ENCODE measurements at places on chromosomes 2 and 18.

- no peak for DNase-seq
These were observed 115.1 kb downstream of the CYP26B1 start for GRCh38 chr2:72032481-72033041.

- no peak for DNase-seq
These were observed 49.1 kb upstream of the ZNF638 start for GRCh38 chr2:71282493-71282892.

- peak; percentile 65 for DNase-seq
These were observed 114.8 kb downstream of the PLB1 start for GRCh38 chr2:28610583-28611201.

DNA sequence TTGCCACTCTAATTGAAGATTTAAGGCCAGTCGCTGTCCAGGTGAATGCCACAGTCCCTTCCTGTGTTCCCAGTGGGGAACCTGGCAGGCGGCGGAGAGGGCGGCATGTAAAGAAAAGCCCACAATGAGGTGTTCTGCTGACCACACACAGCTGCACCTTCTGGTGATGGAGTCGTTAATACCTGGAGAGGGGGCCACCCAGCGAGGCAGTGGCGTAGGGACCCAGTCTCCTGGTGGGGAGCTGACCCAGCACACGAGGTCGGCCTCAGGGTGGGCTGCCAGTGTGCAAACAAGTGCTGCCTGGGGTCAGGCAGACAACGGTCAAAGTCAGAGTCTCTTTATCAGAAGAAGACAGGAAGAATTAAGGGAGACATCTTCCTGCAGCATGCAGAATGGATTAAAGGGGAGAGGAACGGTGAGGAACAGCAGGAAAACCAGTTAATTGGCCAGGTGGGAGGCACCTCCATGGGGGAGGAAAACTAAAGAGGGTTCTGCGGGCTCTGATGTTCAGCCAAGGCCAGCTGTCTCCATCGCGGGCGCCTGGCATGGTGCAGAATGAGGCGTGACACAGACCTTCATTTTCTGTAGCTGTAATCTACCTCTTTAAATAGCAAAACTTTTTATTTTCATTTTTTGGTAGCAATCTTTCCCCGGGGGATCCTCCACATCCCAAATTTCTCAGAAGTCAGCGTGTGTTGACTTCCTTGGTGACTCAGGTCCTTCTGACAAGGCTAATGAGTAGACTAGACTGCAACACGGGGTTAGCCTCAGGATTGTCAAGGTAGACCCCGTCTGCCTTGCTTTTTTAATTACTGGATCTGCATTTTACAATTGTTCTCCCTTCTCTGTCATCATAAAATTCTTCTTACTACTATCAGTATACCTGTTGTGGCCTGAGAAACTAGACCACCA lies 78.3 kb downstream of the SMAD7 start:
- peak; percentile 27 for DNase-seq

- DNase-seq, result peak; percentile 60
These were observed 49.2 kb upstream of the FRZB start for GRCh38 chr2:182915369-182916326.

DNA sequence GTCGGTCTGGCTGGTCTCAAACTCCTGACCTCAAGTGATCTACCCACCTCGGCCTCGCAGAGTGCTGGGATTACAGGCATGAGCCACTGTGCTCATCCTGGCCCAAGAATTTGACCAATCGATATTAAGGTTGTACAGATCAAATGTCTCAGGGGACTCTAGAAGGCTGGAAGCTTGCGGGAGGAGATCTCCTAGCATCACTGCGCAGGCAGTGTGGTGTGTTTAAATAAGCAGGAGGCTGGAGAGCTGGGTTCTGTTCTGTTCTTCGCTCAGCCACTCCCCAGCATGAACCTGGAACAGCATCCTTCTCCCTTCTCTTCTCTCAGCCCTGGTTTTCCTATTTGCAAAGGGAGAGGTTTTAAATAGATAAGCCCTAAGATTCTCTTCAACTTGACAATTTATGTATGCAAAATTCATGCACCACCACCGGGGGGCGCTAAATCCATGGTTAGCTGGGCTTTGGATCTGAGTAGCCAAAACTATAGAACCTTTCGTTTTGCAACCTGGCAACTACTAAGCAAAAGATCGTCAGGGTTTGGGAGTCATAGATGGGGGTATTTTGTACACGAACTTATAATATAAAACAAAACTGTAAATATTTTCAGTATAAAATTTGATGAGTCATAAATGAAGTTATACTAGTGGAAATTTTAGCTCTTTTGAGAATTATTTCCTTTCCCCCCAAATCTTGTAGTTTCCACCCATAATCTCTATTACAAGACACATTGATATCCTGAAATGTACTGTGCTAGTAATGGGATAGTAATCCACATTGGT lies 60.6 kb downstream of the SLC16A14 start:
- peak; percentile 37 for DNase-seq

- no peak for DNase-seq
These were observed 58.5 kb downstream of the ADCY3 start for GRCh38 chr2:24861500-24861899.

GRCh38 chr2:240705204-240705791 lies 13.6 kb downstream of the AQP12A start:
- DNase-seq, result no peak

DNA sequence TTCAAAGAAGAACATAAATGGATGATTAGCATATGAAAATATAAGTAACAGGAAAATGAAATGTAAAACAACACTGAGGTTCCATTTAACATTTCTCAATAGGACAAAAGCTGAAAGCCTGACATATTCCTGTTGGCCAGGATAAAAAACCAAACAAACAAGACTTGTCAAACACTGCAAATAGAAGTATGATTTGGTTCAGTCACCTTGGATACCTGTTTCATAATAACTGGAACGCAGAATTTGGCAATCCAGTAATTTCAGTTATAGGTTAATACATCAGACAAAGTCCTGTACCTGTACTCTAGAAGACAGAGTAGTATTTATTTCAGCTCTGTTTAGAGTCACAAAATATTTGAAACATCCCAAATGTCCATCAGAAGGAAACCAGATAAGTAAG lies 16.5 kb upstream of the EVA1A start:
- no peak for DNase-seq

- no peak for DNase-seq
These were observed 76.0 kb upstream of the ST8SIA5 start for GRCh38 chr18:46832849-46833248.

DNA sequence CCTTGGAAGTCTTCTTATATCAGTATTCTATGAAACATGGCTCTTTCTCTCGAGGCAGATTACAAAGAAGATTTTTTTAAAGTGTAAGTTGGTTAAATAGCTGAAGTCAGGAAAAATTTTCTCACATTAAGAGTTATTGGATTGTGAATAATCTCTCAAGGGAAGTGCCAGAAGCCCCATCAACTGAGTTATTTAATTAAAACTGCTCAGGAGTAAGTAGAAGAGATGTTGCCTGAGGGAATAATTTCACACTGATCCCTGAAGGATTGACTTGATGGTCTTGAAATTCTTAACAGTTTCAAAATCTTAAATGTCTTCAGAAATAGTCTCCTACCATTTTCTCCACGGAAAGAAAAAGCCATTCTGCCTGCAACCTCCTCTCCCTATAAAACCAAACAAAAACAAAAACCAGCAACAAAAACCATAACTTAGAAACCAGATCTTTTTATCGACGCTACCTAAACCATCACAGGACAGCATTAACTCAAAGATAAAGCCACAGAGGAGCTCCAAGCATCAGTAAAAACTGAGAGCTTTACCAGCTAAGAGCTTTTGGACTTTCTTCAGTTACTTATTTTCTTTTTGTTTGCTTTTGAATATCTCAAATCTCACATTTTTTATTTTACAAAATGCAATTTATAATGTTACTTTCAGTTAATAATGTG lies 12.9 kb downstream of the CD226 start:
- DNase-seq, result no peak

GRCh38 chr2:219551441-219552381 lies 7.9 kb downstream of the TMEM198 start:
- no peak for DNase-seq

GRCh38 chr18:48765053-48765452 lies 185.7 kb downstream of the SMAD7 start:
- no peak for DNase-seq

DNA sequence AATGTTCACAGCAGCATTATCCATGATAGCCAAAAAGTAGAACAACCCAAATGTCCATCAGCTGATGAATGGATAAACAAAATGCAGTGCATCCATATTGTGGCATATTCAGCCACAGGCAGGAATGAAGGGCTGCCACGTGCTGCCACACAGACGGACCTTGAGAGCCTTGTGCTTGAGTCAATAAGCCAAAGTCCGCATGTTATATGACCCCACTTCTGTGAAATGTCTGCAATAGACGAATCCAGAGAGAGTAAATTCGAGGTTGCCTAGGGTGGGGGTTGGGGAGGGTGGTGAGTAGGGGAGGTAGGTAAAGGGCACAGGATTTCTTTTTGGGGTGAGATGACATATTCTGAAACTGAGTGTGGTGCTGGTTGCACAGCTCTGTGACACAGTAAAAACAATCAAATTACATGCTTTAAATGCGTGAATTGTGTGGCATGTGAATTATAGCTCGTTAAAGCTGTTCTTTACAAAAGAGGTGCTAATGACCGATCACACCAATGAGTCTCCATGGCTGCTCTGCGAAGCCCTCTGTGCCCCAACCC lies 38.9 kb upstream of the LDLRAD4 start:
- DNase-seq, result no peak

DNA sequence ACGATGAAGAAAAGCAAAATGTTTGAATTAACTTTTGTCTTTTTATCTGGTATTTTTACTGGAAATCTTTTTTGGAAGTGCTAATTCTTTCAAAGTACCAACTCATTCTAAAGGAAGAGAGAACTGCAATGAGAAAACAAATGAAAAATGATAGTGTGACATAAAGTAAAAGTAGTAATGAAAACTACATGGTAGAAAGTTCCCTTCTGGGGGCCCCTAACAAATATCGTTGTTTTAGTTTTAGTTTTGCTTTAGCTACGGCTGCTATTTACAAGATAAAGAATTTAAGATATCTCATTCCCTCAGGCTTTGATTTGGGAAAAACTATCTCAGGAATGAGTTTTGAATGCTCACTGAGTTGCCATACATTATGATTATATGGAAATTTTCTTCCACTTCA lies 161.4 kb downstream of the XIRP2 start:
- DNase-seq, result no peak

- DNase-seq, result no peak
These were observed 203.3 kb downstream of the PIEZO2 start for GRCh38 chr18:10946058-10946457.

GRCh38 chr2:84771251-84771650 lies 109.6 kb downstream of the TRABD2A start:
- DNase-seq, result no peak

DNA sequence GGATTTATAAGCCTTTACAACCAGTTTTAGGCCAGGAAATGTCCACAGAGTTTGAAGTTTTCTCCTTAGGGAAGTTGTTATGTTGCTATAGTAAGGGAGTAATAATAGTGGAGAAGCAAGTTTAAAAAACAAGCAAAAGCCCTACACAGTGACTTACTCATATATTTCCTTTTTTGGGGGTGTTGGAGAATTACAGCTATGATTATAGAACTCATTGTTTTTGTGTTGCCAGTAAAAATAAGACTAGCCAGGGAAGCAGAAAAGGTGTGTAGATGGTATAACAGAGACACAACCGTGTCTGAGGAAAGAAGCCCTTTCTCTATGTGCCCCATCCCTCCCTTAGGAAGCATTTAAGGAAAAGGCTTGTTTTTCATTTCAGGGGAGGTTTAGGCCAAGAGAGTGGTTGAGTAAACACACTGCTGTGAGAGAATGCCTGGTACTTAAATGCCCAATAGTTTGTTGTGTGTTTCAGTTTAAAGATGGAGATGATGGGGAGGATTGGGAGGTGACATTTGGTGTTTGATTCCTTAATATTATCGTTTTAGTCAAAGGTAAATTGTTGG lies 2.3 kb downstream of the VAPA start:
- DNase-seq, result no peak

- DNase-seq, result no peak
These were observed 89.3 kb upstream of the NCKAP5 start for GRCh38 chr2:133657591-133657990.

GRCh38 chr2:54845094-54845493 lies 121.6 kb downstream of the EML6 start:
- no peak for DNase-seq

GRCh38 chr2:136422512-136422911 lies 304.6 kb upstream of the CXCR4 start:
- no peak for DNase-seq

- no peak for DNase-seq
These were observed 686 bp downstream of the HNMT start for GRCh38 chr2:137964859-137965459.

DNA sequence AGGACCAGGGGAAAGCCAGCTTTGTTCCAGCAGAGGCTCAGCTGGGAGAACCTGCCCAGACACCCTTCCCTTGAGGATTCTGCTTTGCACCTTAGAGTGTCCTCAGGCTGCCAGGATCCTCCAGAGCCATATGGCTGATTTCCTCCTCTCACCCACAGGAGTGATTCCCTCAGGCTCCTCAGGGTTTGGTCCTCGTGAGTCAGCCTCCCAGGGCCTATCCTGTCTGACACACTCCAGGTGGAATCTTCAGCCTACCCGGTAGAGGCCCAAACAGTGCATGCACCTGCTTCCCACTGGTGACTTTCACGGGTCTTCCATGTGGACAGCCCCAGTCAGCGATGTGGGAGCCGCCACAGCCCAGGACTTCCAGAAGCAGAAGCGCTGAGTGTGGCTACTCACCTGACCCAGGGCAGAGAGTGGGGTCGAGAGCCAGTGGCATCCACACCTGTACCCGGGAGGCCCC lies 73.3 kb downstream of the TFCP2L1 start:
- no peak for DNase-seq

- DNase-seq, result no peak
These were observed 5.4 kb downstream of the MARS2 start for GRCh38 chr2:197710424-197711042.

GRCh38 chr2:234632527-234633391 lies 135.9 kb upstream of the ARL4C start:
- DNase-seq, result peak; percentile 51

DNA sequence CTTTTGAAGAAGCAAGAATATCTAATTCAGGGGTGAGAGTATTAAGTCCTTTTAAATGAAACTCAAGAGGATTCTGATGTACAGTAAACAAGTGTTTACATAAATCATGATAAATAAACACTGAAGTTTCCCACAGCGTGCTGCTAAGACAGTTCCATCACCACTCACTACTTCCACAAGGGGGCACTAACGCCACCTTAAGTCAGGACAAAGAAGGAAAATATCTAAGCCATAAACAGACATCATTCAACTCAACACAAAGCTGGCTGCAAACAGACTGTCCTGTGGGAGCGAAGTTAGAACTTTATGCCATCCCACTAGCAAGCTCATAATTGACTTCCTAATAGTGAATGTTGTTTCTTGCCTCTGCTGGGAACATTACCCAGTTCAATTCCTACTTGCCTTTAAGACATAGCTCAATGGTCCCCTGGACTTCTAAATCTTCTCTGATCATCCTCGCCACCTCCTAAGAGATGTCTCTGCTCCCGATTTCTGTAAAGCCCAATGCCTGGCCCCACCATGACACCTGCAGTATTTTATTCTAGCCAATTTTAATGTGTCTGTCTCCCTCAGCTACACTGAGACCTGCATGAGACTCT lies 36.5 kb downstream of the MRPL44 start:
- DNase-seq, result peak; percentile 59

DNA sequence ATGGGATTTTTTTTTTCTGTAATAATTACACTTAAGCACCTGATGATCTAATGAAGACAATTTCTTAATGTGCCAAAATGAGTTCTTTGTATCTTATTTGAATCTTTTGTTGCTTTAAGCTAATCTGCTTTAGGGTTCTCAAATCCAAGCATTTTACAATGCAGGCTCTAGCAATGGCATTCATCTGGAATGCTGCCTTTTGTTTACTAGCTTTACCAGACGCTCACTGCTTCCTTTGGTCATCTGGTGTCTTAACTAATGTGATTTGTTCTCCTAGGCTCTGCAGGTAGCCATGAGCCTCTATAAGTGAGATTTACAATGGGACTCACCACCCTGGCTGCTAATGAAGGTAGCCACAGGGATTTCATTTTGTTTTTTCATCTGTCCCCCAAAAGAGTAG lies 100.3 kb downstream of the GREB1L start:
- DNase-seq, result no peak
